ENCODE measurements at places on chromosomes 16 and 17.
A peak's percentile ranks its signal among the peaks of the same experiment; 100 is the strongest.

DNA sequence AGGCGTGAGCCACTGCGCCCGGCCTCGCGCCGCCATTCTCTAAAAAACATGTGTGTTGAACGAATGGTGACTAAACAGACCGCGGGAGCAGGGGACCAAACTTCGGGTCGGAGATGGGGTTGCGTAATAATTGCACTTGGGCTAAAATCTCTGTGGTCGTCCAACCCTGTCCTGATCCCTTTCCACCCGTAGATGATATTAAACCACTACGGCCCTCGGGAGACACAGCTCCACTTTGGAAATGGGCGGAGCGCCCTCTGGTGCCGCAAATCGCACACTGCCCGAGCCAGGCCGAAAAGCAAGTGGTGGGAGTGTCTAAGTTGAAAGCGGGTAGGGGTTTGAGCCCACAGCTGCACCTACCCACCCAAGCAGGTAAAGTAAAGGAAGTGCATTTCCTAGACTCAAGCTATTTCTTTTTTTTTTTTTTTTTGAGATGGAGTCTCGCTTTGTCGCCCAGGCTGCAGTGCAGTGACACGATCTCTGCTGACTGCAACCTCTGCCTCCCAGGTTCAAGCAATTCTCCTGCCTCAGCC lies 17.0 kb downstream of the CAVIN1 start:
- peak; percentile 60 for DNase-seq

DNA sequence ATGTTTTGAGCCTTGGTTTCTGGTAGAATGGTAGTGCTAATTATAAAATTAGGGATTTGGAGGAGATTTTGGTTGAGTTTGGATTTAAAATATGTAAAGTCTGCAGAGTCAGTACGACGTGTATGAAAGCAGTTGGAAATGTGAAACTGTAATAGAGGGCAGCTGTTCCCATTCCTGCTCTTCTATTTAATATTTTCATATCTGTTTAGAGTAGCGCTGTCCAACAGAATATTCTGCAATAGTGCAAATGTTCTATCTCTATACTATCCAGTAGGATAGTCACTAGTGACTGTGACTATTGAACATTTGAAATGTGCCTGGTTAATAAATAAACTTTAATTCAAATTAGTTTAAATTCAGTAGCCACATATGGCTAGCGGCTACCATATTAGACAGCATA lies 443.4 kb upstream of the SOX9 start:
- DNase-seq: no peak

GRCh38 chr16:4002121-4002520 lies 114.1 kb downstream of the ADCY9 start:
- DNase-seq: no peak

- no peak for DNase-seq
These were observed 141.3 kb upstream of the SDK2 start for GRCh38 chr17:73785496-73785895.

DNA sequence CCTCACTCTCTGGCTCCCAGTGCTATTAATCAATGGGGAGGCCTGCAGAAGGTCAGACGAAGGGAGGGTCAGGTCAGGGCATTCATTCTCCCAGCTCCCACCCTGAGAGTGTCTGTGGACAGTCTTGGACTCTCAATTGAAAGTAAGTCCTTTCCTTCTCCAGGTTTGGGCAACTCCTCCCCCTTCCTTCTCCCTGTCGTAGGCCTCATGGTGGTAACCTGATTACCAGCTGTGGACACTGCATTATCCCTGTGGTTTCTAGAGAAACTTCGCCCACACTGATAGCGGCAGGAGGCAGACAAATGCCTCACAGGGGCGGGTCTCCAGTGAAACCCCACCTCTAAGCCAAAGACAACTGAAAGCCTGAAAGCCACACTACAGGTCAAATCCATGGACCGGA lies 57.7 kb upstream of the SLC25A19 start:
- DNase-seq: peak; percentile 23

- DNase-seq: peak; percentile 52
These were observed 13.9 kb downstream of the RECQL5 start for GRCh38 chr17:75652934-75653549.

DNA sequence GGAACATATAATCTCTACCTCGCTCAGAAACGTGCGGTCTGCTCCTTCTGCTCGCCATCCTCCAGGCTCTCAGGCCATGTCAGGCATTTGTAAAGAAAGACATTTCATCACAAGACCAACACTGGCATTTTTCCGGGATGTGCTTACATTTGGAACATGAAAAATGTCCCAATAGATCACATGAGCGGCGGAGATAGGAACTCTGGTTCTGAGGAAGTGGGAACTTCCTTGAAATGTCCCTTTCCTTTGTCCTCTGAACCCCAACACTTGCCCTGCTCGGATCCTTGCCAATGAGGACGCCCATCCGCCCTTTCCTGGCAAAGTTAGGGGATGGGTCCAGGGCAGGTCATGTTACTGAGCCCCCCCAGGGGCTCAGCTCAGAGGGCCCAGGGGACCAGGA lies 130.5 kb downstream of the MAF start:
- DNase-seq: no peak

- peak; percentile 49 for DNase-seq
These were observed 107.9 kb upstream of the ZNF469 start for GRCh38 chr16:88274847-88275246.

GRCh38 chr17:7186241-7186640 lies 7.1 kb upstream of the ASGR1 start:
- DNase-seq: no peak

- DNase-seq: no peak
These were observed 62.0 kb upstream of the TMEM132E start for GRCh38 chr17:34517406-34517805.

Data from EH (cell line).